Naive thymus-derived CD8-positive, alpha-beta T cell (primary cell): ENCODE measurements at places on chromosomes 6 and 20. TPM values are rescaled to one million over a fixed set of nuclear protein-coding genes. Genes with fewer than 3 reads are reported as not detected.

CCN5 gene
- total RNA-seq: not detected

DZANK1 gene
- total RNA-seq: 3.4 TPM

COL12A1 gene
- total RNA-seq: not detected

MPC1 gene
- total RNA-seq: 38.8 TPM

LST1 gene
- total RNA-seq: 19.1 TPM

MYLK4 gene
- 0.94 TPM for total RNA-seq

PRSS35 gene
- total RNA-seq: not detected

DNA sequence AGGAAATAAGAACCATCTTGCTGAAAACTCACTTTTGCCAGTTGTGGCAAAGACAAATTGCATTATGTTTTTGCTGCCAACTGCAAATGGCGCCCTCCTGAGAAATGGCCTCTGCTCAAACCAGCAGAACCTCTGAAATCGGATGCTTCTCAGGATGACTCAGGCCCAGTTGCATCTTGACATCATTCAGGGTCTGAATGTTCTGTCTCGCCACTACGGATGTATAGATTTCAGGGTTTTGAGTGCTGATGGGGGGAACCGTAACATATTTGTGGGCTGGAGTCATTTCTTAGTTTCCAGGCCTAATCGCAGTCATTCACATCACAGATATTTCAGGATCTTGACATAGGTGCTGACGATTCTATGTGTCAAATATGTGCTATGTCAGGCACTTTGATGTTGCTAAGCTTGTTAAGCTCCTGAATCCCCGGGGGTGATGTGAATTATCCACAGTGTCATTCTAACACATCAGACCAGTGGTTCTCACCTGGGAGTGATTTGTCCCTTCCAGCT, 207.1 kb downstream of the NFATC2 start:
- H3K36me3 ChIP-seq: no peaks in the 10 kb centered on the region
- peaks cover 3% of the 10 kb centered on the region for H3K27me3 ChIP-seq
- H3K4me3 ChIP-seq: no peak overlapping the region
- no peak overlapping the region for H3K27ac ChIP-seq
- no peak for DNase-seq

- H3K4me1 ChIP-seq: no peaks in the 10 kb centered on the region
- DNase-seq: no peak
- peaks cover 2% of the 10 kb centered on the region for H3K27me3 ChIP-seq
- no peak overlapping the region for H3K27ac ChIP-seq
- no peaks in the 10 kb centered on the region for H3K36me3 ChIP-seq
- H3K4me3 ChIP-seq: no peak overlapping the region
These were observed 67.1 kb downstream of the TFAP2A start for GRCh38 chr6:10347561-10348327.

GRCh38 chr6:63661769-63662168, 26.2 kb downstream of the PHF3 start:
- no peak overlapping the region for H3K4me3 ChIP-seq
- DNase-seq: no peak
- peaks cover 77% of the 10 kb centered on the region for H3K4me1 ChIP-seq
- no peaks in the 10 kb centered on the region for H3K27me3 ChIP-seq

- H3K4me3 ChIP-seq: no peak overlapping the region
- no peaks in the 10 kb centered on the region for H3K36me3 ChIP-seq
- DNase-seq: no peak
- no peaks in the 10 kb centered on the region for H3K4me1 ChIP-seq
- H3K27me3 ChIP-seq: peaks cover 2% of the 10 kb centered on the region
- no peak overlapping the region for H3K27ac ChIP-seq
These were observed 169.0 kb downstream of the FUT9 start for GRCh38 chr6:96184798-96185197.

GRCh38 chr6:129623008-129623732, 86.8 kb downstream of the ARHGAP18 start:
- H3K4me1 ChIP-seq: no peaks in the 10 kb centered on the region
- no peaks in the 10 kb centered on the region for H3K27me3 ChIP-seq
- no peak overlapping the region for H3K27ac ChIP-seq
- H3K4me3 ChIP-seq: no peak overlapping the region

DNA sequence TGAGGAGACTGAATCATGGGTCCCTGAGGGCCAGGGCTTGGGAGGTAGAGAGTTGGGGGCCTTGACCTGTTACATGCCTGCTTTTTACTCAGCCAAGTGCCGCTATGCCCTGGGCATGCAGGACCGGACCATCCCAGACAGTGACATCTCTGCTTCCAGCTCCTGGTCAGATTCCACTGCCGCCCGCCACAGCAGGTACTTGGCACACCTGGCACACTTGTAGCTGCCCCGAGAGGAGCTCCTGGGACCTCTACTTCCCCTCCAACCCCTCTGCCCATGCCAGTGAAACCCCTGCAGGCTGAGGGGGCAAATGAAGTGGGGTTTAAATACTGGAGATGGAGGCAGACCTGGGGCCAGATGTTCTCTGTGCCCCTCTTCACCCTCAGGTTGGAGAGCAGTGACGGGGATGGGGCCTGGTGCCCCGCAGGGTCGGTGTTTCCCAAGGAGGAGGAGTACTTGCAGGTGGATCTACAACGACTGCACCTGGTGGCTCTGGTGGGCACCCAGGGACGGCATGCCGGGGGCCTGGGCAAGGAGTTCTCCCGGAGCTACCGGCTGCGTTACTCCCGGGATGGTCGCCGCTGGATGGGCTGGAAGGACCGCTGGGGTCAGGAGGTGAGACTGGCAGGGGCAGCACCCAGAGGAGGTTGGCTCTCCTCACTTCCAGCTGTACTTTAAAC, 4.6 kb downstream of the DDR1 start:
- H3K27me3 ChIP-seq: no peaks in the 10 kb centered on the region
- no peak for DNase-seq
- H3K4me3 ChIP-seq: no peak overlapping the region
- no peak overlapping the region for H3K27ac ChIP-seq
- H3K4me1 ChIP-seq: peaks cover 20% of the 10 kb centered on the region

DNA sequence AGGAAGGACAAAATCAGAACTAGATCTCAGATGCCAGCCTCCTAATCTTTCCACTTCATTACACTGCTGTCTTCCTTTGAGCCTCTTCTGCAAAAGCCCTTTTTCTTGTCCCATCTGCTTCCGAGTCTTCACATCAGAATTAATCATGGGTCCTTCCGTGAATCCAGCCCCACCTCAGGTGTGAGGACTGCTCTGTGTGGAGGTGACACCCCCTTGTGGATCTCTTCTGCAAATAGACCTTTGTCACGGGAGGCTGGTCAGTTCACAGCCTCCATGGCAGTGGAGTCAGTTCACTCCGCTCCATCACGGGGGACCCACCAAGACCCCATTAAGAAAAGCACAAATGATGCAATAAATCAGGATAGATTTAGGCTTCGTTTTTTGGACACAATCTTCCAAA, 171.1 kb downstream of the ADAT2 start:
- no peaks in the 10 kb centered on the region for H3K27me3 ChIP-seq
- H3K36me3 ChIP-seq: no peaks in the 10 kb centered on the region
- no peak overlapping the region for H3K27ac ChIP-seq
- H3K4me3 ChIP-seq: no peak overlapping the region
- DNase-seq: no peak
- H3K4me1 ChIP-seq: peaks cover 1% of the 10 kb centered on the region

- no peaks in the 10 kb centered on the region for H3K4me1 ChIP-seq
- no peak for DNase-seq
- no peaks in the 10 kb centered on the region for H3K36me3 ChIP-seq
- H3K4me3 ChIP-seq: no peak overlapping the region
- H3K27ac ChIP-seq: no peak overlapping the region
These were observed 137.2 kb upstream of the ID4 start for GRCh38 chr6:19699932-19700331.

DNA sequence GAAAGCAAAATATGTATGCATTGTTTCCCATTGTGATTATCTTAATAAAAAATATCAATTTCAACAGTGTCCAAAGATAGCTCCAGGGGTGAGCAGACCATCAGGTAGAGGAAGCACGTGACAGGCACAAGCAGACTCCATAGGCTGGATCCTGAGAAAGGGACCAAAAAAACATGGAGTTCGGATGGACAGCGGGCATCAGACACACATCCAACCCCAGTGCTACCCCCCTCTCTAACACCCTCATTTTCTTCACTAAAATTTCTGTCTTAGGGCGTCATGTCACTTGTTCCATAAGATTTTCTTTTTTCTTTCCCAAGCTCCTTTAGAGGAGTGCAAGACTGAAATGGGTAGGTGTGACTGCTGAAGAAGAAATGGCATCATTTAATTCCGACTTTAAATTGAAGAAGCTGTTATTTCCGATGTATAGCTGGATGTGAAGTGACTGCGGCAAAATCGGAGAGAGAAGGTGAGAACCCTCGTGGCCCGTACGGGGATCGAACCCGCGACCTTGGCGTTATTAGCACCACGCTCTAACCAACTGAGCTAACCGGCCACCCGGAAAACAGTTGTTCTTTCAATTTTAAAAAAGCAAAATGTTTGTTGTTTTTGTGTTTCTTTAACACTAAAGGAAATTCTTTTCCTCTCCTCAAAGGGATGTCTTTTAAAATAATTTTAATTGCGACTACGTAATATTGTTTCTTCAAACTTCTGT, 10.3 kb upstream of the PRSS16 start:
- H3K27me3 ChIP-seq: peaks cover 84% of the 10 kb centered on the region
- H3K4me1 ChIP-seq: peaks cover 13% of the 10 kb centered on the region
- DNase-seq: peak; percentile 17
- H3K27ac ChIP-seq: no peak overlapping the region
- peaks cover 32% of the 10 kb centered on the region for H3K36me3 ChIP-seq
- H3K4me3 ChIP-seq: no peak overlapping the region

DNA sequence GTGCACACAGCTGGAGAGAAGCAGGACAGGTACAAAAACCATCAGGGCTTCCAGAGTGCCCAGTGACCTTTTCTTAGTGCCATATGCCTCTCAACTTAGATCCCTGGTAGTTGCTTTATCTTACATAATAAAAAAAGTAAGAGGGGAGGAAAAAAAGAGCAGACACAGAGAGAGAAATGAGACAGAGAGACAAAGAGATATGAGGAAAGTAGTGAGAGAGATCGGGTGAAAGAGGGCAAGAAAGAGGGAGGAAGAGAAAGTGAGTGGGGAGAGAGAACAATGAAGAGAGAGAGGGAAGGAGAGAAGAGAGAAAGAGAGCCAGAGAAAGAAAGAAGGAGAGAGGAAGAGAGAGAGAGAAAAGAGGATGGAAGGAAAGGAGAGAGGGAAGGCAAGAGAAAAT, 131.6 kb downstream of the PTPRT start:
- no peaks in the 10 kb centered on the region for H3K4me1 ChIP-seq
- DNase-seq: no peak
- no peaks in the 10 kb centered on the region for H3K36me3 ChIP-seq

DNA sequence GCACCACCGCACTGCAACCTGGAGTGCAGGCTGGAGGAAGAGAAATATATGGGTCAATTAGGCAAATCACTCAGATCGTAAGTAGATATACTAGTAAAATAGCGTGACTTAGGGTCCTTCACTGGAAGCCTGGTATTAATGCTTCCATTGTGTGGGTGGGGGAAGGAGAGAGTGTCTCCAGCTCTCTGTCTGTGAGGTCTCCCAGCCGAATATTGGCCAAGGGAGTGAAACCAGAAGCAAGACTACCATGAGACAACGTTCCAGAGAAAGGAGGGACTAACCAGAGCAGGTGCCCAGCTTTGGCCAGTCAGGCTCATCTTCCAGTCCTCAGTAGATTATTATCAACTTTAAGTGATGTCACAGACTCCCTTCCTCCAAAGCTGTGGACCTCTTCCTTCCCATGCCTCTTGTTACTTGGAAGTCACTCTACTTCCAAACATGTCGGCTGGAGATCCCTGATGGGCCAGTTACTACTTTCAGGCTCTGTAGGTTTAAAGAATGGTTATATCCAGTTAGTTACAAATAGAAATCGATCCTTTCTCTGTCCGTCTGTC, 28.8 kb downstream of the MTHFD1L start:
- H3K36me3 ChIP-seq: peaks cover 12% of the 10 kb centered on the region
- H3K27ac ChIP-seq: no peak overlapping the region
- H3K4me1 ChIP-seq: peaks cover 18% of the 10 kb centered on the region
- no peaks in the 10 kb centered on the region for H3K27me3 ChIP-seq
- DNase-seq: no peak

DNA sequence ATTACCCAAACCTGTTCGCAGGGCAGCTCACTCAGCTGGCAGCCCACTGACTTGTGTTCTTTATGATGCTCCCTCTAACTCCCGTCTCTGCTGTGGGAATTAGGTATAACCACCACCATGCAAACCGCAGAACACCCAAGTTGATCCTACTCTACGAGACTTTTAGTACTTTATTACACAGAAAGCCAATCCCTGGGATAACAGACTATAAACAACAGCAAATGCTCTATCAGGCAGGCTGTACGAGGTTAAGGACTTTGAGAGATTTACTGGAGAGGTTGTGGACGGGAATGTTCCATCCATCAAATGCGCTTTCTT, 241.1 kb downstream of the FOXC1 start:
- H3K27ac ChIP-seq: no peak overlapping the region
- peaks cover 6% of the 10 kb centered on the region for H3K36me3 ChIP-seq
- H3K27me3 ChIP-seq: no peaks in the 10 kb centered on the region
- DNase-seq: no peak

DNA sequence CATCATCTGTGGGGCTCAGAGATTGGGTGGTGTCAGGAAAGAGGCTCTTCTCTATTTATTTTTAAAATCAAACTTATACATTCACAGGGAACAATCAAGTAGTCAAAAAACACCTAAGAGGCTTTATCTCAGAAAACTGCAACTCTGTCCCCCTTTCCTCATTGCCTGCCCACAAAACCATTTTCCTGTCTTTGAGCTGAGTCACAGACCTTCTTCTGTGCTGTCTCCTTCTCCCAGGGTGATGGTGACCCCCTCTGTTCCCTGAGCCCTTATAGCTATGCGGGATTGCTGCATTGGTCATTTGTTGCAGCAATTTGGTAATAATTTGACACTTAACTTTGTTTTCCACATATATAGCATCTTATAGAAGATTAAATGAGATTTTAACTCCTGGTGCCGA, 195.2 kb upstream of the PROKR2 start:
- no peak overlapping the region for H3K27ac ChIP-seq
- H3K4me1 ChIP-seq: peaks cover 12% of the 10 kb centered on the region

DNA sequence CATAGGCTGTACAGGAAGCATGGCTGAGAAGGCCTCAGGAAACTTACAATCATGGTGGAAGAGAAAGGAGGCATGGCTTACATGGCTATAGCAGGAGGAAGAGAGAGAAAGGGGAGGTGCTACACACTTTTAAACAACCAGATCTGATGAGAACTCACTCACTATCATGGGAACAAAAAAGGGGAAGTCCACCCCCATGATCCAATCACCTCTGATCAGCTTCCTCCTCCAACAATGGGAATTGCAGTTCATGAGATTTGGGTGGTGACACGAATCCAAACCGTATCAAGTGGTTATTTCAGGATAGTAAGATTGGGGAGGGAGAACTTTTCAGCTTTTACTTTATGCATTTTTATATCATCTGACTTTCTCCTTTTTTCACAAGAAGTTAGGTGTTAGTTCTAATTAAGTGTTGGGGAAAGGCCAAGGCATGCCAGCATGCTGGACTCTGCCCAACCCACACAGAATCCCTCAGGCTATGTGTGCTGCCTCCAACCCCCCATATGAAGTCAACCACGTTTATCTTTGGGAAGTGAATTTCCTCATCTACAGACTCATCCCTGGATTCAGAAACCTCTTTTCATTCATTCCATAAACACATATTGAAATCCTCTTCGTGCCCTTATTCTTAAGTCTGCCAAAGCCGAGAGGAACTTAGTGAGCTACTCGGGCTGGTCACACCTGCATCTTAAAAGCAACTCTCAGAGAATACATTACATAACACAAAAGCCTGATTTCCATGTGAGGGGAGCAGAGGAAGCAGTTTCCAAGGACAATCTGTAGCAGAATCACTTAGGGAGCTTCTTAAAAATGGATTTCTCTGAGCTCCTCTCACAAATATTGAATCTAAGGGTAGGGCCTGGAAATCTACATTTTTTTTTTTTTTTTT, 16.7 kb upstream of the CLIC5 start:
- H3K4me3 ChIP-seq: no peak overlapping the region
- H3K36me3 ChIP-seq: no peaks in the 10 kb centered on the region
- H3K27me3 ChIP-seq: peaks cover 4% of the 10 kb centered on the region
- H3K4me1 ChIP-seq: no peaks in the 10 kb centered on the region
- no peak for DNase-seq
